Activated gamma-delta T cell treated with anti-CD3 and anti-CD28 coated beads, Interleukin-2, amount 50 U/mL, for 16 hours (primary cell): ENCODE measurements at places on chromosomes 2 and 18.

GRCh38 chr2:227503433-227504406 is 31.8 kb downstream of the AGFG1 start:
- no peak for DNase-seq

DNA sequence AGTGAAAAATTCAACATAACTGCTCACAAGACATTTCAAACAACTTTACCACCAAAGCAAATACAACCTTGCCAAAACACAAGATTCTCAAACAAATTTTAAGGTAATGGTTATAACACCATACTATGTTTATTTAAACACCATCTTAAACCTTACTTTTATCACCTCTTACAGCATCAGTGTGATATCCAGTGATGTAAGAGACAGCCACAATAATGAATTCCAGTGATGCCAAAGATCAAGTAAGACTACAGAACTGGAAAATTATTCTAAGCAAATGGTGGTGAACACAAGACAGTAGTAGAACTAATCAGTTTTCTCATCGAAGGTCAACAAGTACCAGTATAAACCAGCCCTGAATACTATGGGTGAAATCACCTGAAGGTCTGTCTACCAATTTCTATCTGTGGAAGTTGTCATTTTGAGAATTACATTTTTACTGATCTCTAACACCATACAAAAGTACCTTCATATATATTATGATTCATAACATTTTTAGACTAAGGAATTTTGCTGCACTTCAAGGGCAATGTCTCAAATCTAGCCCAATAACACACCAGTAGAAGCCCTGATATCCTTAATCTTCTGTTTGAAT is 146.2 kb downstream of the RBMS1 start:
- DNase-seq: no peak

- DNase-seq: no peak
These were observed 505.5 kb upstream of the FAM98A start for GRCh38 chr2:34104601-34105000.

DNA sequence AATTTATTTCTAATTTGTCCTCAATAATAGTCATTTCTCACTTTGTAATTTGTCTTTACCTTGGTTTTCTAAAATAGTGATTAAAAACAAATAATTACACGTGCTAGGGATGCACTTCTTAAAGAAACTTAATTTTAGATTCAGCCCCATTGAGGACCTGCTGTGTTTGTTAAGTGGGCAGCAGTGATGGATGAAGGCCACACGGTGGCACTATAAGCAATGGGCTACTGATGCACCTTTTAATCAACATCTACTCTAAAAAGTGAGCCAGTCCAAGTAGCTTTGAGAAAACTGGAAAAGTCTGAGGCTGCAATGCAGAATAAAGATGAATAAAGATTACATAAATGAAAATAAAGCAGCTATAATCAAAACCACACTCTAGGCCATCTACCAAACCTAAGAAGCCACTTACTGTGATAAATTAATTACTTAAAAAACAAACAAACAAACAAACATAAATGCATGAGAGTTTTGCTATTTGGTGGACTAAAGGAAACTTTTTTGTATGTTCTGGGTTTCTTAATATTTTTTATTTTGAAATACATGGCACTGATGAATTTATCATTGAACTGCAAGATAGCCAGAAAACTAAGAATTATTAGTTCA is 89.3 kb downstream of the PDE11A start:
- DNase-seq: no peak

- DNase-seq: no peak
These were observed 40.5 kb upstream of the EMILIN2 start for GRCh38 chr18:2805970-2806943.

DNA sequence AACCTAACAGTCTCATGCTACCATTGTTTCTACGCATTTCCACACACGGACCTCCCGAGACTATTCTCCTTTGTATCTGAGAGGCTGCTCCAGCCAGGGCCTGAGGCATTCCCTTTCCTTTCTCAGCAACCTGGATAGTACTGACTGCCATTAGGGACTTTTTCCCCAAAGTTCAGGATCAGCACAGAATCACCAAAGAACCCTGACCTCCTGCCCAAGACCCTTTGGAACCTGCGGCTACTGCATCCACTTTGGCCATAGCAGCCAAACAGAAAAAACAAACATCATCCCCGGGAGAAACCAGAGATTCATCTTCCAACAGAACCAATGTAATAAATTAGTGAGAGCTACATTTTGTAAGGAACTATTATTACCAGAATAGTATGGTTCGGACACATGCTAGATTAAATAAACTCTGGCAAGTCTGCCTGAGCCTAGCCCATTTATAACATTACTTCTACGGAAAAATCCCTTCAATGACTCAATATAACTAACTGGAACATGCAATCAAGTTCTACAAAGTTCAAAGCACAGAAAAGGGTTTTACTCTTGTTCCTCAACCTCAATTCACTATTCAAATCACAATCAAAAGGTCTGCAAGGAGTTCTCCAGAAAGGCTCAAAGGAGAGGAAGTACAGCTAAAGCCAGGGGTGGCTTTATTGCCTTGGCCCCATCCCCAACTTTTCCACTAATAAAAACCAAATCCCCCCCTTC is 51.8 kb downstream of the LPIN2 start:
- no peak for DNase-seq

- no peak for DNase-seq
These were observed 1184.0 kb upstream of the GYPC start for GRCh38 chr2:125471963-125472362.

DNA sequence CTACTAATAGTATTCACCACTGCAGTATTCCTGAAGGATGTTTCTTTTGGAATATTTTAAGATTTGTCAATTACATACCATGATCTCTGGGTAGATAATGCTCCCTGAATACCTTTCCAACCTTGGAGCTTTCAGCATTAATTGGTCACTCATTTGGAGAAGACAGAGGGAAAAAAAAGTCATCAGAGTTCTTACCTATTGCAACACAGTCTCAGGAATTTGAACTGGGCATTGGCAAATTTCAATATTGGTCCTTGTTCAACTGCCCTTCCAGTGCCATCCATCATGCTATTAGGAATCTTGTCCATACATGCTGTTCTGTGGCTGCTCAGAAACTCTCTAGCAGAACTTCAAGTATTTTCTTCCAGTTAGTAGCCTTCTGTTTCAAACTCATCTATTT is 83.6 kb upstream of the KCNJ3 start:
- DNase-seq: no peak

DNA sequence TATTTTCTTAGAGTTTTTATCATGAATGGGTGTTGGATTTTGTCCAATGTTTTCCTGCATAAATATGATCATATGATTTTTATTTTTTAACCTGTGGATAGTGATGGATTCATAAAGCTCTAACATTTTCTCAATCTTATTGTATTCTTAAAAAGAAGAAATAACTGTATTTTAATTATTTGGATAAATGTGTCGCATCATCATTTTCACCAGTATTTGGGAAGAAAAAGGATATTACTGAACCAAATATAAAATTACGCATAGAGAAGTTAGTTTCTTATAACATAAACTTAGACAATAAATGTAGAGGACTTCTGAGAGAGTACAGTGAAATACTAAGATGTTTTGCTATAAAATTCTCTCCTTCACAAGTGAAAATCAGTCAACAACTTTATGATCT is 126.0 kb upstream of the CHST9 start:
- DNase-seq: no peak

DNA sequence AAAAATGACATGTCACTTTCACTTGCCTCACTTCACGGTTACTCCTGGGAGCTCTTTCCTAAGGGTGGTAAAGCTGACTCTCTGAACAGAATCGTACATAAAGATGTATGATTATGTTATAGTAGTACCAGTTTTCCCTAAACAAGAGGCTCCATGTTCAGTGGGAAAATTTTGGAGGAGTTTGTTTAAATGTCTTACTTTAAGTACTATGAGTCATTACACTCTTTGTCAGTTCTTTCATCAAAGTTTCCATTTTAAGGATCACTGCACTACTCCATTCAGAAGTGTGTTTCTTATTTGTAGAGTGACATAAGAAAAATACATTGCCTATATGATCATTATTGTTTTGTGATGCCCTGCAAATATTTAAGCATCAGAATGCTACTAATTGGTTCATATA is 121.1 kb upstream of the FIGN start:
- DNase-seq: no peak

DNA sequence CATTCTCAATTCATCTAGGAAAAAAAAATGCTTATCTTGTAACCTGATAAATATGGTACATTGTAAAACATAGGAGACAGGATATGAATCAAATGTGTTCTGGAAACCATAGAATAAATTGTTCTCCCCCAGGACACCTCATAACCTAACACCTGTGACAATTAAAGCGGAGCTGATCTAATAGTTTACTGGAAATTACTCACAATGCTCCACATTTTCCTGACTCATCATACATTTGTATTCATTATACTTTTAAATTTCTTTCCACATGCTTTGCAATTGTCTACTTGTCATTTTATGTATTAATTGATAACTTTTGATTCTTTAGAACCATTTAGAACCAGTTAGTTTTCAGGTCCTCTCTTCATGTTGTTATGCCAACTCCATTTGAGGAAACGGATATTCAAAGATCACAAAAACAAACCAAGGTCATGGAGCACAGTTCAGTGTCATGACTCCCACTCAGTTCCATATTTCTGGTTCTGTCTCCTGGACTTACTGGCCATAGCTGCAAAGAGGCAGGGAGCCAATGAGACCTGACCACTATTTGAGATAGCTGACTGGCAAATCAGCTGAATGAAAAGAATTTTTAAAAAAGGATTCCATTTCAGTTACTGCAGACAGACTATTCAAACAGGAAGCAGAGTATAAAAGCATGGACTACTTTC is 128.5 kb downstream of the CALCRL start:
- no peak for DNase-seq

- no peak for DNase-seq
These were observed 25.5 kb downstream of the SLC4A5 start for GRCh38 chr2:74317701-74318100.

DNA sequence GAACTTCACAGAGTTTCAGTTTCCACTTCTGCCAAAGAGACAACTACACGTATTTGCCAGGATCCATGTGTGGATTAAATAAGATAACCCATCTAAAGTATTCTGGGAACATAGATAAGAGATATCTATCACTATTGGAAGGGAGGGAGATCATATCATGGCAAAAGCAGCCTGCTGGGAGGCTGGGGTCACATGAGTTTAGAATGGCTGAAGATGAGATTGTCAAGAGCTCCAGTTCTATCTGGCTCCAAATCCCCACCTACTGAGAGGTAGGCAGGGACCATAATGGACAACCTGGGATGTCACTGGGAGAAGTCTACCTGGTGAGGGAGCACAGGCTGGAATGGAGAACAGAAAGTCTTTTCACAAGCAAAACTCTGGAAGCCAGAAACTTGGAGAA is 192.6 kb upstream of the ST6GAL2 start:
- DNase-seq: no peak

- DNase-seq: no peak
These were observed 126.6 kb downstream of the UBE2E3 start for GRCh38 chr2:181106789-181107627.

GRCh38 chr2:202140522-202141252 is 67.6 kb downstream of the KIAA2012 start:
- no peak for DNase-seq

DNA sequence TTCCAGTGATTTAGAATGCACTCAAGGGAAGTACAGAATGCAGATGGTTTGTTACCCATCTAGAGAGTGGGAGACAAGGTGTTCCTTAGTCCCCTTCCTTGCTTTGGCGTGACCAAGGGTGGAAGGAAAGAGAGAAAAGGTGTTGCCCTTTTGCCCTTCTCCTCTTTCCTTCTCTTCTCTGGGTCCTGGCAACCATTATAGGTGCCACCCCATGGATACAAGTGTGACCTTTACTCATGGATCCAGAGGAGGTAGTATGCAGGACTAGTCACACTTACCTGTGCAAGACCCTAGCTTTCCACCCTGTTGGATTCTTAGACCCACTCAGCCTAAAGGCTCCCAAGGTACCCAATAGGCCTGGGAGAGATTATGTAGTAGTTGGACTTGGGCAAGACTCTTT is 11.6 kb upstream of the RBFA start:
- DNase-seq: no peak

- no peak for DNase-seq
These were observed 57.6 kb downstream of the PIEZO2 start for GRCh38 chr18:11091746-11092145.

DNA sequence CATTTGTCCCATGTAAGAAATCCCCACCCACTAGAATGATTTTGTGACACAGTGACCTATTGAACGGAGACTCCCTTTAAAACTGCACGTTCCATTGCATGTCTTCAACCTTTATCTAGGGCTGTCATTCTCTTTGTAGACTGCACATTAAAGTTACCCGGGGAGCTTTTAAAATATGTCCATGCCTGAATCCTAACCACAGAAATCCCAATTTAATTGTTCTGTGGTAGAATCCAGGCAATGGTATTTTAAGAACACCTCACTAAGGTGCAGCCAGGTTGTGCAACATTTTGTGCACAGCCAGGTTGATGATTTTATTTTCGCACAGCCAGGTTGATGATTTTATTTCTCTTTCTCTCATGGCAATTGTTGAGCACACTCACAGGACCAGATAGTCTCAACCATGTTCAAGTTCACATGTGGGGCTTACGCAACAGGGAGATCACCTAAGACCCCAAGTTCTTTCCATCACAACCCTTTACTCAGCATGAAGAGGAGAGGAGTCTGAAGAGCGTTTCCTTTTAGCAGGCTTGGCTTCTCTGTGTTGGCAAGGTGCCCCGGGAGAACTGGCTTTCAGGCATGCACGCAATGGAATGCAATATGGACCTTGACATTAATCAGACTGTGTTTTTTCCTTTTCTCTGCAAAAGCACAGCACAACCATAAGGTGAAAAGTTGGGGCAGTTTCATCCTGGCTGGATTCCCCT is 467.3 kb upstream of the ETAA1 start:
- DNase-seq: no peak

- DNase-seq: no peak
These were observed 177.7 kb downstream of the SRBD1 start for GRCh38 chr2:45433363-45433762.

- DNase-seq: no peak
These were observed 30.2 kb downstream of the UGP2 start for GRCh38 chr2:63871864-63872263.

GRCh38 chr2:5818961-5819600 is 126.9 kb downstream of the SOX11 start:
- DNase-seq: no peak

DNA sequence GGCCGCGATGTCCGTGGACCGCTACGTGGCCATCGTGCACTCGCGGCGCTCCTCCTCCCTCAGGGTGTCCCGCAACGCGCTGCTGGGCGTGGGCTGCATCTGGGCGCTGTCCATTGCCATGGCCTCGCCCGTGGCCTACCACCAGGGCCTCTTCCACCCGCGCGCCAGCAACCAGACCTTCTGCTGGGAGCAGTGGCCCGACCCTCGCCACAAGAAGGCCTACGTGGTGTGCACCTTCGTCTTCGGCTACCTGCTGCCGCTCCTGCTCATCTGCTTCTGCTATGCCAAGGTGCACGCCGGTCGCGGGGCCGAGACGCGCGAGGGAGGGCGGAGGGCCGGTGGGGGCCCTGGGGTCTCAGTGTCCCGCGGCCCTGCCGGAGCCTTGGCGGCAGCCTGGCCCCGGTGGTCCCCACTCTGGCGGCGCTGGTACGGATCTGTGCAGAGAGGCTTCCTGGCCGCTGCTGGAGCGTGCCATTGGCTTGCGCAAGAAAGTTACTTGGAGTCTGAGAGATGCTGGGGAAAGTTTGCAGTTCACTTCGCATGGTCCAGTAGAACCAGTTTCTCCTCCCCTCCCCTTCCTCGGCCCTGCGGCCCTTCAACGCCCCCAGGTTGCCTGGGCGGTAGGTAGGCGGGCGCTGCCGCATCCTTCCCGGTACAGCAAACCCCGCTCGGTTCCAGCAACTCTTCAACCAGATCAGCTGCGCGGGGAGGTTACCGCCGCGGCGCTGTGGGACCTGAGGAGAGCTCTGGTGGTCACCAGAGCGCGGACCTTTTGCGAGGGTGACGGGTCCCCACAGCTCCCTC is 1.5 kb downstream of the GALR1 start:
- no peak for DNase-seq

- DNase-seq: no peak
These were observed 1022.4 kb downstream of the TMEM182 start for GRCh38 chr2:103784261-103784660.
